Activated naive CD8-positive, alpha-beta T cell treated with anti-CD3 and anti-CD28 coated beads, Interleukin-2, amount 10 ng/mL, durations not matched to agents 7 days and 5 days (primary cell): ENCODE measurements at places on chromosomes 6 and 20. TPM values are rescaled to one million over a fixed set of nuclear protein-coding genes. Genes with fewer than 3 reads are reported as not detected.
A peak's percentile ranks its signal among the peaks of the same experiment; 100 is the strongest.

Gene NECAB3
- total RNA-seq = 37.7 TPM

Gene SULF2
- total RNA-seq = 1.2 TPM

Gene FAM83C
- total RNA-seq = not detected

DNA sequence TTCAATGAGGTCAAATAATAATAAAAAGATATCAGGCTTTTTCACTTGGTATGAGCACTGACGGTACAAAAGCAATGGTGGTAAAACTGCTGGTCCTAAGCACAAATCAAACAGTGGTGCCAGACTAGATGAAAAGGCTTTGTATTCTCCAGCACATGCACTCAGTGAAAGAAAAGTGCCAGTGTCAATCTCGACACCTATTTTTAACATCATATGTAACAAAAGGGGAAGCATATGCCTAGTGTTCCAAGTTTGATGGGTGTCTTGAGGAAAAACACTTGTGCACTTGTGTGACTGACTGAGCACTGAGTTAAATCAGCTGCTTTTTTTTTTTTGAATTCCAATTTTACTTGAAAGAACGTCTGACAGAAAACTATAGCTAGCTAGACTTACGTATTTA lies 27.3 kb downstream of the MED23 start:
- no peaks in the 10 kb centered on the region for H3K27me3 ChIP-seq
- DNase-seq = no peak

DNA sequence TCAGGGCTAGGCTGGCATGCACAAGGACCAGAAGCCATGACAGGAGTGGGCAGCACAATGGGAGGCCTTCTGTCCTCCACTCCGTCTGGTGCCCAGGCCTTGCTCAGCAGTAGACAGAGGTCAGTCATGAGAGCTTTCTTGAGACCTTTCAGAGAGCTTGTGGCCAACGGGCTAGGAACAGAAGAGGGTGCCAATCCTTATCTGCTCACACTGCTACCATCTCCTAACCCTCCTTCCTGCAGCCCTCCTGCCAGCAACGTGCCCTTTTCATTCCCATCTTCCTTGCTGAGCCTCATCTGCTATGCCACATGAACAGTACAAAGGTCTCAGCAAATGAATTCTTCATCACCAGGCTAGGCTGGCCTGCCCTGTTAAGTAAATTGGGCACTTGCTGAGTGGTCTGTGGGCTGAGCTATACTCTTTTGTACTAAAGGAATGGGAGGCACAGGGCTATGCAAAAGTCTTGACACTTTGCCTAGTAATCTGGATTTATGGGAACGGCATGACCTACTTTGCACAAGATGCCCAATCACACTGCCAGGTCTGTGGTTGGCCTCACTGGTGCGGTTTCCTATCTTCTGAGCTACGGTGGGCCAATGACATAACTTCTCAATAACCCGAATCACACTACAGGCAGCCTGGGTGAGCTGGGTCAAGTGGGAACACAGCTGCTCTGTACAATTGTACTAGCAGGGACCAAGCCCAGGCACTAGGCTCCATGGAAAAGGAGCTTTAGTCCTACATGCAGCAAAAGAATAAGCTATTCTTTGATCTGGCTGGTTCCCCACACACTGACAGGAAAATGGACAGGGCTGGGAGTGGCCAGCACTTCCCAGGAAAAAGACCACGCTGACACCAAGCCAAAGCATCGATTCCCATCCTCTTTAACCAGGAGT lies 47.8 kb downstream of the ELOVL5 start:
- peak overlapping the region; percentile 5 for H3K27ac ChIP-seq
- H3K27me3 ChIP-seq = no peaks in the 10 kb centered on the region
- H3K4me1 ChIP-seq = peaks cover 44% of the 10 kb centered on the region
- peaks cover 10% of the 10 kb centered on the region for H3K36me3 ChIP-seq
- DNase-seq = no peak

GRCh38 chr6:63941747-63942470 lies 306.3 kb downstream of the PHF3 start:
- H3K4me1 ChIP-seq = no peaks in the 10 kb centered on the region
- H3K4me3 ChIP-seq = no peak overlapping the region
- H3K36me3 ChIP-seq = no peaks in the 10 kb centered on the region
